ENCODE measurements at places on chromosomes 13 and 19.
A peak's percentile ranks its signal among the peaks of the same experiment; 100 is the strongest.

DNA sequence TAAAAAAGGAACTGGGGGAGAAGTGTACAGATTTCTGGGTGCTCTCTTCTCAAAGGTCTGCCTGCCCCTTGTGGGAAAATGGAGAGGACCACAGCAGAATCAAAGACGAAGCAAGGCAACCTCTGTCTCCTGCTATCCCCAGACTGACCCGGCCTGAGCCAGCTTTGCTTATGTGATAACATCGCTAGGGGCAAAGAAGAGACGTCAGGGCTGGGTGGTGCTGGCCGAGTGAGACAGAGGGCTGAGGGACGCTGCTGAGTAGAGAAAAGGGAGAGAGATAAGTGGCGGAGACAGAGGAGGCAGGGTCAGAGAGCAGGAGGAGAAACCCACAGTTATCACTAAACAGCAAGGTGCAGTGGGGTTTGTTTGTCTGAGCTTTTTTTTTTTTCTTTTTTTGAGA lies 4.6 kb upstream of the MUC16 start:
- DNase-seq = no peak

- DNase-seq = no peak
Measured at GRCh38 chr19:16459680-16460079, 12.1 kb downstream of the EPS15L1 start.

- DNase-seq = no peak
Measured at GRCh38 chr19:40342644-40343311, 5.4 kb downstream of the C19orf47 start.

DNA sequence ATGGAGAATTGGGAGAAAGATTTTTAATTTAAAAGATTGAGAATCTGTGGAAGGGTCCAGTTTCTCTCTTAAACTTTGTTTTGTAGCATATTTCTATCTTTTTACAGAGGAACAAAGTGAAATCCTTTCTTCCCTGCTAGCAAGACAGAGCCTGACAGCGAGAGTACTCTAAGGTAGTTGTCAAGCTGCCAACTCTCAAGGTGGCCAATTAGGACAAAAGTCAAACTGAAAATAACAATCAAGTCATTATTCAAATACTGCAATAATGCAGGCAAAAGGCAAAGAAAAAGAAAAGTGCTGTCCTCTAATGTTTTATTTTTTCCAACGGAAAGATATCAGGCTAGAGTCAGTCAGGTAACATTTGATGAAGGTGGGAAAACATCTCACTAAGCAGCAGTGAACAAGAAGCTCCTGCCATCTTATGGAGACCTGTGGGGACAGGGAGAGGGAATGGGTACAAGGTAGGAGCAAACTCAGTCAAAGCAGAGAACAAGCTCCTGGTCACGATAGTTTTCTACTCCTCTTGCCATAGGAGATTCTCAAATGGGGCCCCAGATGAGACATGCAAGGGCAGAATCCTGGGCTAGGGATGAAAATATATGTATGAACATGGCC lies 801.9 kb upstream of the SLITRK1 start:
- DNase-seq = no peak

DNA sequence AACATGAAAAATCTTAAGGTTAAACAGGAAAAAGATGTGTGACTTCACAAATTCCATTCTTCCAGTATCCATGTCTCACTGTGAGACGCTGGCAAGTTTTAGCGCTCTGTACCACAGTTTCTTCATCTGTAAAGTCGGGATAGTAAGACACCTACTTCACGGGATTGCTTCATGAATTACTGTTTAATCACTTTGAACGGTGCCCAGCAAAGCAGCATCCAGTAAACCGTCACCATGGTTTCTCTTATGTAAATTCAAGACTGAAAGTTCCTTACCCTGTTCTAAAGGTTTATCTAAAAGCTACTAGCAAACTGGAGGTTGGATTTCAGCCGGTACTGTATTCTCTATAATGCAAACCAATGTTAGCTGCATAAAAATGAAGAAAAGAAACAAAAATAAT lies 53.5 kb downstream of the KATNAL1 start:
- DNase-seq = no peak

DNA sequence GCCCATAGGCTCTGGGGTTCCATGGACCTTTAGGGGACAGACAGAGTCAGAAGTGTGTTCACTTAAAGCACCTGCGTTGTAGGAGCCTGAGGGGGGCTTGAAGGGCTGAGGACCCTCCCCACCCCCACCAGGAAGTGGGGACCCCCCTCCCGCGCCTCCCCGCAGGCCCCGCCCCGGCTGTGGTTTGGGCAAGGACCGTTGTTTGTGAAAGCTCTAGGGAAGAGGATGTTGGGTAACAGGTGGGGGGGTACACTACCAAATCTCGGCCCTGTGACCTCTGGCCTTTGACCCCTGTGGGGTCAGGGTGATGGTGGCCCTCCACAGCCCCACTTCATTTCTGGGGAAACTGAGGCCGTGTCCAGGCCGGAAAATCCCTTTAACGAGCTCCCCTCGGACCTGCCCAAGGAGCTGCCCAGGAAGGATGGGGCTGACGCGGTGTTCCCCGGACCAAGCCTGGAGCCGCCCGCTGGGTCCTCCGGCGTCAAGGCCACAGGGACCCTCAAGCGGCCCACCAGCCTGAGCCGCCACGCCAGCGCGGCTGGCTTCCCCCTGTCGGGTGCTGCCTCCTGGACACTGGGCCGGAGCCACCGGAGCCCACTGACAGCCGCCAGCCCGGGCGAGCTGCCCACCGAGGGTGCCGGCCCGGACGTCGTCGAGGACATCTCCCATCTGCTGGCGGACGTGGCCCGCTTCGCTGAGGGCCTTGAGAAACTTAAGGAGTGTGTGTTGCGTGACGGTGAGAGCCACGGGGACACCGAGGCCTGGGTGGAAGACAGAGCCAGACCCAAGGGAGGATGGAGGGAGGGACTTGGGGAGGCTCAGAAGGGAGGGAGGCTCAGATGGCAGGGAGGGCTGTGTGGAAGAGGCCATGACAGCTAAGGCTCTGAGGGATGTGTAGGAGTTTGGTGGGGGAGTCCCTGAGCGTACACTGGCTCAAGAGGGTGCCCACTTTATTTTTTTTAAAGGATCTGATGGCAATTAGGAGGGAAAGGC lies 1.3 kb downstream of the ARHGAP45 start:
- DNase-seq = no peak

GRCh38 chr19:3969435-3970312 lies 1.2 kb downstream of the DAPK3 start:
- no peak for DNase-seq

GRCh38 chr13:111629016-111629415 lies 308.6 kb downstream of the TEX29 start:
- no peak for DNase-seq

DNA sequence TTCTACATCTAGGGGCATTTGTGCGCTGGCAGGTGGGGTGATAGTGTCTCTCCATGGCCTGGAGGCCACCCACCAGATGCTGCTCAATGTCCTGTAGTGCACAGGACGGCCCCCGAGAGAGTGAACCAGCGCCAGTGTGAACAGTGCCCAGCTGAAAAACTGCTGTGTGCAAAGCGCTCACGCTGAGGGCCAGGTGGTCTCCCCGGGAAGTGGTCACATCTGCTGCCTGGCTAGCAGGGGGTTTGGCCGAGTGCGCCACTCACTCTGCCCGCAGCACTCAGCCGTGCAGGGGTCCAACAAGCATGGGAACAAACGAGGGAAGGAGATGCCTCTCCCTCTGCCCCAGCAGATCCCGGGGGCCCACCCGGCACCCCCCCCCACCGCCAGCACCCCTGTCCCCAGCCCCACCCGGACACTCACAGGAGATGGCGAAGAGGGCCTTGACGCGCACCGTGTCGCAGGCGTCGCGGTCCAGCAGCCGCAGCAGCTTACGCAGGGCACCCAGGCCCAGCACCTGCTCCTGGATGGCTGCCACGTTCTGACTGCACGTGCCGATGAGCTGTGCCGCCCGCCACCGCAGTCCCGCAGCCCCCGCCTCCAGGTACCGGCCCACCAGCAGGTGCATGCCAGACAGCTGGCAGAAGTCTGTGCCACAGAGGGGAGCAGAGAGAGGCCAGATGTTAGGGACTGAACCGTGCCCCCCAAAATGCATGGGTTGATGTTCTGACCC lies 5.8 kb downstream of the HSPBP1 start:
- DNase-seq = peak; percentile 53

- DNase-seq = no peak
Measured at GRCh38 chr19:28694812-28695211, 518.1 kb downstream of the UQCRFS1 start.

DNA sequence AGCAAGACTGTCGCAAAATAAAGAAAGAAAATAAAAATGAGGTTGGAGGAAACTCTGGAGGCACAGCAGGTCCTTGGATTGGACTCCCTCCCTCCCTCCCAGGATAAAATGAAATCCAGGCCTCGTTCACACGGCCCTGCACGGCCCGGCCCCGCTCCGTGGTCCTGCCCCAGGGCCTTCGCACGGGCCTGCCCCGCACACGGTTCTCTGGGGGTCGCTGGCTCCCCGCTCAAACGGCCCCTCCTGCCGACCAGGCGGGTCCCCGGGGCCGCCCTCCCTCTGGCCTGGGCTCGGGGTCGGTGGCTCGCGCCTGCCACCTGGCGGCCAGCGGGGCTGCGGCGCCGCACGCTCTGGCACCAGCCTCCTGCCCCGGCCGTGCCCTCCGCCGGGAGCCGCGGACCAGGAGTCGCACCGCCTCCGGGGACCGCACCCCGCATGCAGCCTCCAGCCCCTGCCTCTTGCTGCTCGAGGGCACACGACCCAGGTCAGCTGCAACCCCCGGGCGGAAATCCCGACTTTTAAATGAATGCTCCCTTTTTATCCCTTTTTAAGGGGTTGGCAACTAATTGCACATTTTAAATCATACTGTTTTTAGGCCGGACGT lies 1.5 kb upstream of the WDR18 start:
- DNase-seq = no peak

DNA sequence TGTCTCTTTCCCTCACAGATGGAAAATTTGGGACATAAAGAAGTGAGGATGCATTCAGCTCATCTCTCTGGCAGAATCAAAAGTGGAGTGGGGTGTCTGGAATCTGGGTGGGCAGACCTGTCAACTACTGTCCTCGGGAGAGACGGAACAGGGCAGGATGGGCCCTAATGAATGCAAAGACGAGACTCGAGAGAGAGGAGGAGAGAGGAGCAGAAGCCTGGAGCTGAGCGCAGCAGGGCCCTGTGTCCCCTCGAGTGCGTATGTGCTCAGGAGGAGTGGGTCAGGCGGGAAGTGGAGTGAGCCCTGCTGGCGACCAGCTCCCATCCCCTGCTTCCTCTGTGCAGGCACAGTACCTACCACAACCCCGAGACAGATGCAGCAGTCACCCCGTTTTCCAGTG lies 78.9 kb downstream of the TEX29 start:
- no peak for DNase-seq

DNA sequence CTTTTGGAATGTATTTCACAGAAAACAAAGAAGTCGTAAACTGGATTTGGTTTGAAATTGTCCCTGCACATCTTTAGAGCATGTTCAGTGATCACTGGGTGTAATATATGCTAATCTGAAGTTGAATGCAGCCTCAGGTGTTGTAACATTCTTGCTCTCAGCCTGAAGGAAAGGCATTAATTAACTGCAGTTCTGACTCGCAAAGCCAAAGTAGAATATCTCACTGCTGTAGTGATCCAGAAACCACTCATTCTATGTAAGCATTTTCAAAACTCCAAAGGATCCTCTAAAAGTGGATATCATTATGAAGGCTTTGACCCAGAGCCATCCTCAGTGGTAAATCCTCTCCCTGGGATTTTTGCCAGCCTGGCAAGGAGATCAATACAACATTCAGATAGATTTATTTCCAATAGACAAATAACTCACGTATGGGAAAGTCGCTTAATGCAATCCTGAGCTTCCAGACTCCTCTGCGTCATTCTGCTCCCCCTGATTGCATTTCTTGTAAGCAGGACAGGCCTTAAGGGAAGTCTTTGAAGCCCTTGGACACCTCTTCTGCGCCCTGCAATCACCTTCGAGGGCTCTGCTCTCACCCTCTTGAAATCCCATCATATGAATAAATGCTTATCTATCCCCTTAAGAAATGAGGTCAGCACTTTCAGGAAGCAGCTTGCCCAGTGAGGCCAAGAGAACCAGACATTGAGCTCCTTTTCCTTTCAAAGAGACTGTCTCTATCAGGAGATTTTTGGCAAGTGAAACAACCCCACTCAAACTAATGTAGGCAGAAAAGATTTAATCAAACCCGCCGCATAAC lies 301.7 kb upstream of the NBEA start:
- DNase-seq = no peak

DNA sequence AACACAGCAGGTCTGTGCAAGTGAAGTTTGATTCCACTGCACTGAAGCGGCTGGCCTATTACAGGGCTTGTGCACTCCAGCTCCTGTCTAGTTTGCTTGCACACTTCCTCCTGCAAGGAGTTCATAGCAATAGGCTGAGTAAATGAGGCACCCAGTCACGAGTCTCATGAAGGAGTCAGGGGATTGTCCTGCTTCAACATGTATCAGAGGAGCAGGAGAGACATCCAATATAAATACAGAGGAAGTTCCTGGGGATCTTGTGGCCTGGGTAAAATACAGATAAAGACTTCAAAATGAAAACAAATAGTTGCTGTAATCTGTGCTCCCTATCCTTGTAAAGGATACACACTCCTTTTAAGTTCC lies 259.9 kb downstream of the SLITRK1 start:
- DNase-seq = no peak

- DNase-seq = peak; percentile 24
Measured at GRCh38 chr13:36418022-36418805, 14.1 kb upstream of the CCNA1 start.

DNA sequence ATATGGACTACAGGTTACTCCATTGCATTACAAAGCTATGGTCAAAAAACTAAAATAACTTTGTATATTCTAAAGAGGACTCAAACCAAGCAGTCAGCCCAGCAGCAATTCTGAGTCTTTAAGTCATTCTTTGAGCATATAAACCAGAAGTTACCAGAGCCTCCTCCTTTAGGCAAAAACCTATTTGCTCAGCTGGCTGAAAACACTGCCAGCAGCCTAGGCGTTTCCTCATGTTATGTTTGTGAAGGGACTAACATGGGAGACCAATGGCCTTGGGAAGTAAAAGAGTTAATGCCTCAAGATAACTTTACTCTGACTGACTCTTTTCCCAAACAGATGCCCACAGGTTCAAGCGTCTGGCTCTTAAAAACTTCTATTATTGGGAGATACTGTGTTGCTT lies 45.3 kb downstream of the ZNF626 start:
- no peak for DNase-seq

- no peak for DNase-seq
Measured at GRCh38 chr13:105732806-105733529, 802.5 kb downstream of the EFNB2 start.

DNA sequence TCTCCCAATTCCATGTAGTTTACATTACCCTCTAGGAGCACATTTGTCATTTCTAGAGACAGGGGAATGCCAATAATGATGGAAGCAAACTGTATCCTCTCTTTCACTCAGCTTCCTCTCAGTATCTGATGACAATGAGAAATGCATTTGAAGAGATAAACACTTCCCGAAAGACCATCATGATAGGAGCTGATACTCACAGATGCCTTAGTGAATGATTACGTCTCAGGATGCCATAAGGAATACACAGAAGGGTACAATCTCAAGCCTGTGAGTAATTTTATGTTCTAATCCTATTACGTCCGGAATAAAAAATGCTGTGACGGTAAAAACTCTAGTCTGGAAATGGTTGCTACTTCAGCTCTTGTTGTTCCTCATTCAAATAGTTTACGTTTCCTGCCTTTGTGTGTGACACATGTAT lies 663.8 kb upstream of the MIR17HG start:
- peak; percentile 58 for DNase-seq

Measured in SHP77 treated with DMSO at 0.1 percent for 48 hours (cell line).